H1 (cell line): ENCODE measurements at places on chromosomes 3 and 15. TPM values are rescaled to one million over a fixed set of nuclear protein-coding genes. Genes with fewer than 3 reads are reported as not detected.

RTP3 gene
- total RNA-seq: 0.33 TPM in 1 of 2 replicates, not detected in the other

DNA sequence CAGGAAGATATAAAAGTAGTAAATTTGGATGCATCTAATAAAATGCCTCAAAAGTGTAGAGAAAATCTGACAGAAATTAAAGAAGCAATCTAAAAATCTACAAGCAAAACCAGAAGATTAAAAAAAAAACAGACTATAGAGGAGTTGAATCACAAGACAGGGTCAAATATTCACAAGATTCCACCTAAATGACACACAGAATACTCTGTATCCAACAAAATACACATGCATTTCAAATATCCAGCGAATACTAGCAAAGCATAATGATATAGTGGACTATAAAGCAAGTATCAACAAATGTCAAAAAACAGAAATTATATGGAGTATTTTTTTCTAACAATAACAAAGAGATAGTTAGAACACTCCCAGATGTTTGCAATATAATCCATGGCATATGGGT is 20.5 kb upstream of the ACTC1 start:
- H3K36me3 ChIP-seq: no peaks in the 10 kb centered on the region
- no peak for DNase-seq
- no peaks in the 10 kb centered on the region for H3K27me3 ChIP-seq
- no peak overlapping the region for H3K27ac ChIP-seq

HTR3D gene
- not detected in 2 replicates for total RNA-seq

SOX14 gene
- 0.21 and 0.50 TPM in 2 replicates for total RNA-seq

- no peak for DNase-seq
- peaks cover 5% of the 10 kb centered on the region; the same call in 1 of the 2 replicates for H3K4me1 ChIP-seq
- no peak overlapping the region for H3K27ac ChIP-seq
- H3K27me3 ChIP-seq: no peaks in the 10 kb centered on the region
Observed at GRCh38 chr15:101131489-101132389, 120.1 kb downstream of the CHSY1 start.

- H3K36me3 ChIP-seq: no peaks in the 10 kb centered on the region
- H3K27ac ChIP-seq: no peak overlapping the region
- H3K4me1 ChIP-seq: no peaks in the 10 kb centered on the region
- no peak overlapping the region for H3K4me3 ChIP-seq
- no peaks in the 10 kb centered on the region for H3K27me3 ChIP-seq
- DNase-seq: no peak
Observed at GRCh38 chr3:170725285-170725731, 139.4 kb upstream of the SLC7A14 start.

PDIA3 gene
- total RNA-seq: 653 and 655 TPM in 2 replicates

GRCh38 chr3:64655160-64655559 is 32.6 kb downstream of the ADAMTS9 start:
- no peak for DNase-seq
- no peak overlapping the region for H3K4me3 ChIP-seq
- H3K27ac ChIP-seq: no peak overlapping the region

CGGBP1 gene
- 57.1 and 61.4 TPM in 2 replicates for total RNA-seq

GRCh38 chr15:71013446-71013845 is 101.8 kb upstream of the THSD4 start:
- no peak overlapping the region for H3K27ac ChIP-seq
- no peaks in the 10 kb centered on the region for H3K27me3 ChIP-seq

DNA sequence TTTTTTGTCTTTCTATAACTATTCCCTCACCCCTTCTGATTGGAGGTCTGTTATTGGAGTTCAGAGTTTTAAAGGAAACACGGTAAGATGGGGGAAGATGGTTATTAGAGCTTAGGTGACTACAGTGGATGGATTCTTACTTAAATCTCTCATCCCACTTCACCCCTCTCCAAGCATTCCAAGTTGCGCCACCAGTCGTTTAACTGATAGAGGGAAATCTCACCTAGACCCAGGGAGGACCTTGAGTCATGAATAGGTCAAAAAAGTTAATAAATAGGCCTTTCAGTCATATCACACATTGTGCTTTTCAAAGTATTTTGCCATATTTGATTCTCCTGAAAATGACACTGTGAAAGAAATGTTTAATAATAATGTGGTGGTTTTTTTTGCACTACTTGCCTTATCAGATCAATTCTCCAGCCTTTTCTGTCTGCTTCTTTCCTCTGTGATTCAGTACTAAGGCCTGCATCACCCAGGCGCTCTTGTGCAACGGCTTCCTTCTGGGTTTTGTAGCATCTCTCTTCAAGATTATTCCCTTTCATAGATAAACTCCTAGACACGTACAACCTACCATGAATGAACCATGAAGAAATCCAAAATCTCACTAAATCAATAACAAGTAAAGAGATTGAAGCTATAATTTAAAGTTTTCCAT is 100.4 kb upstream of the TGFBR2 start:
- H3K36me3 ChIP-seq: no peaks in the 10 kb centered on the region
- H3K4me1 ChIP-seq: no peaks in the 10 kb centered on the region
- DNase-seq: no peak
- no peaks in the 10 kb centered on the region for H3K27me3 ChIP-seq

- no peaks in the 10 kb centered on the region for H3K4me1 ChIP-seq
- no peak overlapping the region for H3K4me3 ChIP-seq
- no peak overlapping the region for H3K27ac ChIP-seq
- H3K27me3 ChIP-seq: no peaks in the 10 kb centered on the region
- no peak for DNase-seq
Observed at GRCh38 chr3:140834266-140835037, 107.2 kb upstream of the SLC25A36 start.

GRCh38 chr15:67524235-67524634 is 3.3 kb downstream of the C15orf61 start:
- H3K27ac ChIP-seq: no peak overlapping the region
- H3K27me3 ChIP-seq: no peaks in the 10 kb centered on the region
- DNase-seq: no peak
- no peaks in the 10 kb centered on the region; the same call in 1 of the 2 replicates for H3K4me1 ChIP-seq

SEMA3B gene
- 4.7 and 4.8 TPM in 2 replicates for total RNA-seq

DNA sequence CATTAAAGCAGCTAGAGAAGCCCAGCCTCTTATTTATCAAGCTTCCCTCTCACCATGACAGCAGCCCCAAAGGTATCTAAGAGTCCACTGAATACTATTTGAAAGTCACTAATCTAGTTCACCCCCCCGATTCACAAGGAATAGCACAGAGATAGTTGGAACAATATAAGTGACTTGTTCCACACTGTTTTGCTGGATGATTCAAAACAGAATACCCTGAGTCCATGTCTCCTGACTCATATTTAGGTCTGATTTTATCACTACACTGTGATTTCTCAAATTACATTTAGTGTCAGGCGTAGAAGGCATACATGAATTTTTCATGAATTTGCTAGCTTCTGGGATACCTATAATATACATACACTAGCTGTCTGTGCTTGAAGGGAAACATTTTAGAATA is 18.7 kb upstream of the EOGT start:
- no peak overlapping the region for H3K27ac ChIP-seq
- no peak overlapping the region for H3K4me3 ChIP-seq
- peaks cover 28% of the 10 kb centered on the region; the same call in 1 of the 2 replicates for H3K36me3 ChIP-seq
- H3K27me3 ChIP-seq: no peaks in the 10 kb centered on the region
- DNase-seq: no peak
- no peaks in the 10 kb centered on the region for H3K4me1 ChIP-seq

DNA sequence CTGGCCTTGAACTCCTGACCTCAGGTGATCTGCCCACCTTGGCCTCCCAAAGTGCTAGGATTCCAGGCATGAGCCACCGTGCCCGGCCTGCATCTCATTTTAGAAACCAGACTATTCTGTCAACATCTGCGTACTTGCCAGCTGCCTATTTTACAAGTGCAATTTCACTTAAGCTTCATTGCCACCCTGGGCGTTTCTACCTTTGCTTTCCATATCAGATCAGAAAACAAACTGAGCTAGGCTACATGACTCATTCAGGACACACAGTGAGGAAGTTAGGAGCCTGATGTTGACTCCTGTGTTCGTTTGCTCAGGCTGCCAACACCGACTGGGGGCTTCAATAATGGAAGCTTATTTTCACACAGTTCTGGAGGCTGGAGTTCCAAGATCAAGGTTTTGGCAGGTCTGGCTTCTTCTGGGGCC is 42.3 kb upstream of the KLHL25 start:
- no peak overlapping the region for H3K4me3 ChIP-seq
- no peaks in the 10 kb centered on the region for H3K36me3 ChIP-seq
- H3K27ac ChIP-seq: no peak overlapping the region
- DNase-seq: no peak
- peaks cover 4% of the 10 kb centered on the region; the same call in 1 of the 2 replicates for H3K4me1 ChIP-seq

- no peaks in the 10 kb centered on the region for H3K4me1 ChIP-seq
- no peaks in the 10 kb centered on the region for H3K36me3 ChIP-seq
- no peaks in the 10 kb centered on the region for H3K27me3 ChIP-seq
- DNase-seq: no peak
- no peak overlapping the region for H3K27ac ChIP-seq
Observed at GRCh38 chr3:129365296-129366136, 62.9 kb downstream of the EFCAB12 start.

- H3K27ac ChIP-seq: no peak overlapping the region
- H3K36me3 ChIP-seq: no peaks in the 10 kb centered on the region
- no peak overlapping the region for H3K4me3 ChIP-seq
- H3K4me1 ChIP-seq: peaks cover 6% of the 10 kb centered on the region
- H3K27me3 ChIP-seq: no peaks in the 10 kb centered on the region
Observed at GRCh38 chr3:149815321-149815720, 2.3 kb downstream of the RNF13 start.
